ENCODE measurements at places on chromosomes 2 and 18.

DNA sequence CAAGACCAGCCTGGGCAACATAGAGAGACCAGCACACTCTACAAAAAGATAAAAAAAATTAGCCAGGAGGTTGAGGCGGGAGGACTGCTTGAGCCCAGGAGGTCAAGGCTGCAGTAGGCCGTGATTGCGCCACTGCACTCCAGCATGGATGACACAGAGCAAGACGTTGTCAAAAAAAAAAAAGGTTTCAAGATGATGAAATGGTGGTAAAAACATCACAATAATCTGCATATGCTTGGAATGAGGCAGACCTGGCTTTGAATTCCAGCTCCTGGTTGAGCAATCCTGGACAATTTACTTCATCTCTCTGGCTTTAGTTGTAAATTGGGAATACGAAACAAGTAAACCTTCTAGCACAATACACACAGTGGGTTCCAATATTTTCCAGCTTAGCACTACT lies 24.1 kb downstream of the USP40 start:
- DNase-seq = no peak

- no peak for DNase-seq
Measured at GRCh38 chr2:128841803-128842202, 523.1 kb upstream of the HS6ST1 start.

DNA sequence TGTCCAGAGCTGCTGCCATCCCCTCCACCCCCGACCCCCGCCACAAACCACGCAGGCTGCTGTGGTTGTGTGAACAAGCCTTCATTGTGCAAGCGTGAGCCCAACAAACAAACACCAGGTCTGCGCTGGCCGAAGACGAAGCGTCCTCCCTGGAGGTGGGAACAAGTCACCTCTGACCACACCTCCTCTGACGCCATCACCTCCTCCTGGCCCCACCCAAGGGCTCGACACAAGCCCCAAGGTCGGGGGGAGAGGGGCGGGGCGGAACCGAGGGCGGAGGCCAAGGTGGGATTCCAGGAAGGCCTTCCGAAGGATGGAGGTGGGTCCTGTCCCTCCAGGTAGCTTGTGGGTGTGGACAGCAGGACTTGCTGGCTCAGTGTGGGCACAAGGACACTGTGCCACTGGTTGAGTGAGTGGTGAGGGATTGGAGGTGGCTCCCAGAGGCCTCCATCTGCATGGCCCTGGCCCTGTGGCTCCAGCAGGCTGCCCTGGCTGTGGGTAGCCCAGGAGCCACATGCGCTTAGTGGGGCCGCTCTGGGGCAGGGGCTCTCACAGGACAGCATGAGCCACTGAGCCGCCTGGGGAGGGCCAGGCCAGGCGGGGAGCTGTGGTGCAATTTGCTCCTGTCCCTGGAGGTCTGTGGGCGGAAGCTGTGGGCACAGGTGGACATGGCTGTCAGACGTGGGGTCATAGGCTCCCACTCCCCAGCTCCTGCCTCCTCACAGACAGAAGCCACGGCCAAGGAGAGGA lies 7.4 kb upstream of the GPR17 start:
- no peak for DNase-seq

DNA sequence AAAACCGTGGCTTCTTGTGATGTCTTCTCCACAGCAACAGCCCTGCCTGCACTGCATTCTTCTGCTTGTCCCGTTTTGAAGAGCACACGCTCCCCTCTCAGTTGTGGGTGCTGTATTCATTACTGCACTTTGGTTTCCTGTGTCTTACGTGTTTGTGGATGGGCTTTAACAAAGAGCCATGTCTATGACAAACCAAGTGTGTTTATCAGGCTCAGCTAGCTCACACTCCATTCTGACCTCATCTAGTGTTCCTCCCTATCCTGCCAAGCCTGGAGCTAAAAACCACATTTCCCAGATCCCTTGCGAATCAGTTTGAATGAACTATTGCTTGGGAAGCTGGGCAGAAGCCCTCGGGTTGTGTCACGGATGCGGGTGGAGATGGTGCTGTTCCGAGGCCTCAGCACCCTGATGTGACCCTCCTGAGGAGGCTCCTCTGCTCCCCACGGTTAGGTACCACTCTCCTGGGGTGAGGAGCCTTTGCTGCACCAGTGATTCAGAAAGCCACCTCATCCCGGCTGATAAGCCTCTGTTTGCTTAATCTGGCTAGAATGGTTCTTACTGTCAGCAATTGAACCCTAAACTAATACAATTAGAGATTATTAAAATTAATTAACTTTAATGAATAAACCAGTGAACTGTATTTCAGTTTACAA lies 116.5 kb downstream of the GALR1 start:
- DNase-seq = no peak

DNA sequence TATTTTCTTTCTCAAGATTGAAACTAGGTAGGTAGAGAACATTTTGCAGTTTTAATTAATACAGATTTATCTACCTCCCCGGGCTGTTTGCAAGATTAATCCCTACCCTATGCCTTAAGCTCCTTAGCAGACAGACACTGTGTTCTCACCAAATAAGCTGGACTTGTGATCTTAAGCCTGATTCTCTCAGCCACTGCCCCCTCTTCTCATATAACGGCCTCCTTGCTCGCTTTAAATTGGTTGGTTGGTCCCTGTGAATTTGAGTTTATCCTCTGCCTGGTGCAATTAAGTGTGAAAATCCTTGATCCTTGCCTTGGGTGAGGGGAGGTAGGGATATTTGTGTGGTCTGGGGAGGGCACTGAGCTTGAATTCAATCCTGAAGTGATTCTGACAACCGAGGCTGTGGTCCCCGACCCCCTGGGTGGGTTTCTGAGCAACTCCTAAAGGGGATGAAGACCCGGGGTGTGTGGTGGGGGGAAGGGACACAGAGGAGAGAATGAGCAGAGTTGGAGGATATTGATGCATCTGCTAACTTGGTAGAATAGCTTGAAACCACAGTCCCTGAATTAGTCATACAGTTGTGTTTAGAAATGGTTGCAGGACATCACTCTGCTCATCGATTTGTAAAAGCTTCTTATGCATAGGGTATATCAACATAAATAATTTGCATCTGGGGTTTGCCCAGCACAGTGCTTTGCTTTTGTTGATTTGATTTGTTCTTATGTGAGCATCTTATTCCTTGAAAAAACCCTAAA lies 36.9 kb upstream of the NCKAP5 start:
- no peak for DNase-seq

DNA sequence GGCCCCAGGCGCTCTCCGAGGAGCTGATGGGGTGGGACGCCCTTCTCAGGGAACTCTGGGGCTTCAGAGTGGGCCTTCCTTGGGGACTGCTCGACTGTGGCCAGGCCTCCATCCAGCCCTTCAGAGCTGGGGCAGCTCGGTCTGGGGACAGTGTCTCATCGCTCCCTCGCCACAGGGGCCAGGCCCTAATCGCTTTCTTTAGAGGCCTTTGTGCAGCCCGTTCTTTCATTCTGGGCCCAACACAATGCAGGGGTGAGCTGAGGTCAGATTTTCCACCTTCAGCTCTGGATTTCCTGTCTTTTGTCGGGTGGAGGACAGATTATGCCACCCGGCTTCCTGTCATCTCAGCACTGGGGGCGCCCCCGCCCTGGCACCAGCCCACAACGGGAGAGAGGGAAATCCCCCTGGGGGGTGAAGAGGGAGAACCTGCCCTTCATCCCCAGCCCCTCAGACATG lies 25.2 kb downstream of the MYCN start:
- no peak for DNase-seq

DNA sequence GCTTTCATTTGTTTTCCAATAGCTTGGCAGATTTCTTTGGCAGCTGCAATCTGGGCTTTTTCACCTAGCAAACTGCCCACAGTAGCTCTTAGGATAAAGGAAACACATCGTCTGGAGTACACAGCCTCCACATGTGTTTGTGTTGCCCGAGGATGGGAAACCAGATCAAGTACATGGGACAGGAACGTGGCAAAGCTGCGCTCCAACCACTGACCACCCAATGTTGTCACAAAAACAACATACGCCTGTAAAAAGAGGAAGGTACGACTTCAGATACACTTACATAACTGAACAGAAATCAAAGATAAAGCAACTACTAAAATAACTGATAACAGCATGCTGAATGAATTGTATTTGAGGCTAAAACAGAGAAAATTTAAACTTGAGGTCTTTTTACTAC lies 15.5 kb downstream of the HEATR5B start:
- no peak for DNase-seq
